ENCODE measurements at places on chromosomes 13 and 19.

- DNase-seq = peak; percentile 45
These were observed 610 bp downstream of the ZNF791 start for GRCh38 chr19:12611361-12611699.

DNA sequence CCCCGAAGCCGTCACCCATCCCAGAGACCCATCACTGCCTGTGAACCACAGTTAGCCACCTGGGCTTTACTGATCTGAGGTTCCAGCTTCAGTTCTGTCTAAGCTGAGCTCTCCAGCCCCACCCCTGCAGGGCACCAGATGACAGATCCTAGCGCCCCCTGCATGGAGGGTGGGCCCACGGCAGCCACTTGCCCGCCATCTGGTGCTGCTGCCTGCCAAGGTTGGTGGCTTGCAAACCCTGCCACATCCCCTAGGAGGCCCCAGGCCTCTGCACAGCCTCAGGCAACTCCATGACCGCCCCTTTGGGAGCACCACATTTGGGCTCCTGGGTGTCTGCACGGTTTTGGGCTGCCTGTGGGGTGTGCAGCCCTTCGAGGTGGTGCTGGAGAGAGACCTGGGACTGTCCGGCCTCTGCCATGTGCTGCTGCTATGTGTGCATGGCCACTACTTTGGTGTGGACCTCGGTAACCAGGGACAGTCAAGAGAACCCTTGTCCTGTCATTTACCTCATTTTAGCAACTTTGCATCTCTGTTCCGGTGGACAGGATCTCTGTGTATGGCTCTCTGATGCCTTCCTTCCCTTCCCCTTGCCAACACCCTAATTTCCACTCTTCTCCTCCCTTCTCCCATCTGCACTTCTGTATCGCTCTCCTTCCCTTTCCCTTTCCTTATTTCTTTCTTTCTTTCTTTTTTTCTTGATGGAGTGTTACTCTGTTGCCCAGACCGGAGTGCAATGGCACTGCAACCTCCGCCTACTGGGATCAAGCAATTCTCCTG is 17.4 kb upstream of the SDHAF1 start:
- DNase-seq = peak; percentile 45

DNA sequence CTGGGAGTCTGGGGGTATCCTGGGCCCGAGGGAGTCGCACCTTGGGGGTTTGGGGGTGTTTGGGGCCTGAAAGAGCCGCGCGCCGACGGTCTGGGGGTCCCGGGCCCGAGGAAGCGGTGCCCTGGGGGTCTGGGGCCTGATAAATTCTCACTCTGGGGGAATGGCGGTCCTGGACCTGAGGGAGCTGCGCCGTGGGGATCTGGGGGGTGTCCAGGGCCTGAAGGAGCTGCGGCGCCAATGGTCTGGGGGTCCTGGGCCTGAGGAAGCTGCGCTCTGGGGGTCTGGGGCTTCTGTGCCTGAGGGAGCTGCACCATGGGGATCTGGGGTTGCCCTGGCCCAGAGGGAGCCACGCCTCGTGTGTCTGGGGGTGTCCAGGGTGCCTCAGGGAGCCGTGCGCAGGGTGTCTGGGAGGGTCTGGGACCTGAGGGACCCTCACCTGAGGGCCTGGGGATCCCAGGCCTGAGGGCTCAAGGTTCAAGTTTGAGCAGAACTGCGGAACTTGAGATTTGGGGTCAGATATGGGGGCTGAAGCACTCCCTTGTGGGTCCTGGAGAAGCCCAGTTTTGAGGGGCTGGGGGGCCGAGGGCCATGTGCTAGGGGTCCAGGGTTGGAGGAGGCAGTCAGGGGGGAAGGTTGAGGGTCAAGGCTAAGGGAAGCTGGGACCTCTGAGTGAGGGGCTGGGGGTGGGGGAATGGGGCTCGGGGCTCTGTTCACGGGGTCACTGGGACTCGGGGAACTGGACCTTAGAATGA is 1.1 kb downstream of the HDGFL2 start:
- no peak for DNase-seq

GRCh38 chr19:36120984-36121358 is 5.7 kb downstream of the TBCB start:
- DNase-seq = no peak

- DNase-seq = no peak
These were observed 959 bp downstream of the CHMP2A start for GRCh38 chr19:58553799-58554493.

DNA sequence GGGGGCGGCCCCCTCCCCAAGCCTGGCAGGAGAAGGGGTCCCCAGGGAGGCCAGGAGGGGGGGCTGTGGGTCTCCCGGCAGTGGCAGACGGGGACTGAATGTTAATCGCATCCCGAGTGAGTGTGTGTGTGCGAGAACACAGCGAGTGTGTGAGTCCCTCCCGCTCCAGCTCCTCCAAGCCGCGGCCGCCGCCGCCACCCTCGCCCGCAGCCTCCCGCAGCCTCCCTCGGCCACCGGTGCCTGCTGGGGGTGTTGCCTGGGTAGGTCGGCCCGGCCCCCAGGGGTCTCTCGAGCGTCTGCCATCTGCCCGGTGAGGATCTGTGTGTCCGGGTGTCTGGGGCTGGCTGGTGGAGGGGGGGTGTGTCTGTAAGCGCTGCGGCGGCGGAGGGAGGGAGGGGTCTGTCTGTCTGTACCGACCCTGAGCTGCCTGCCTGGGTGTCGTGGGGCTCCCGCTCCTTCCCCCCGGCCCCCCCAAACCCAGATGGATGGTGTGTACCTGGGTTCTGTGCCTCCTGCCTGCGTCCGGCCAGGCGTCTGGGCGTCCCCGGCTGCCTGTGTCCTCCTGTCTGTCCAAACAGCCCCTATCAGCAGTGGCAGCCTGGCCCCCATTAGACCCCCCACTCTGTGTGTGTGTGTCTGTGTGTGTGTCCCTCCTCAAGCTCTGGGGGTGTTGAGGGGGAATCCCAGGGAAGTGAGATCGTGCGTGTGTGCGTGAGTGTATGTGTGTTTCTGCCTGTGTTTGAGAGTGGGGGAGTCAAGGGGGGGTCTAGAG is at the start of gene GRIN2D:
Gene GRIN2D (plus strand): TSS at position 110 of the 772 bp plus-strand sequence. CDS start 4,725 bp downstream, outside the sequence.
- no peak for DNase-seq

DNA sequence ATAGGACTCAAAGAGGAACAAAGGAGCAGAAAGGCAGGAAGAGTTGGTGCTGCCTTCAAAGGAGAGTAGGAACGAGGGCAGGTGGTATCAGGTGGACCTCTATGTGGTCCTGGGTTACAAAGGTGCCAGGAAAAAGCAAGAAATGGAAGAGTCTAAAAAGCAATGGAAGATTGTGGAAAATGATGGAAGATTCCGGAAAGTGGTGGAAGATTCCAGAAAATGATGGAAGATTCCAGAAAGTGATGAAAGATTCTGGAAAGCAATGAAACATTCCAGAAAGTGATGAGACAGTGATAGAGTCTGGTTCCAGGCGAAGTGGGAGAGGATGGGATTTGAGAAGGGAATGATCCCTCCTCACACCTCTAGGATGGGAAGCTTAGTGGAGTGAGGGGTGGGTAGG is 55.3 kb downstream of the ZNF557 start:
- no peak for DNase-seq

DNA sequence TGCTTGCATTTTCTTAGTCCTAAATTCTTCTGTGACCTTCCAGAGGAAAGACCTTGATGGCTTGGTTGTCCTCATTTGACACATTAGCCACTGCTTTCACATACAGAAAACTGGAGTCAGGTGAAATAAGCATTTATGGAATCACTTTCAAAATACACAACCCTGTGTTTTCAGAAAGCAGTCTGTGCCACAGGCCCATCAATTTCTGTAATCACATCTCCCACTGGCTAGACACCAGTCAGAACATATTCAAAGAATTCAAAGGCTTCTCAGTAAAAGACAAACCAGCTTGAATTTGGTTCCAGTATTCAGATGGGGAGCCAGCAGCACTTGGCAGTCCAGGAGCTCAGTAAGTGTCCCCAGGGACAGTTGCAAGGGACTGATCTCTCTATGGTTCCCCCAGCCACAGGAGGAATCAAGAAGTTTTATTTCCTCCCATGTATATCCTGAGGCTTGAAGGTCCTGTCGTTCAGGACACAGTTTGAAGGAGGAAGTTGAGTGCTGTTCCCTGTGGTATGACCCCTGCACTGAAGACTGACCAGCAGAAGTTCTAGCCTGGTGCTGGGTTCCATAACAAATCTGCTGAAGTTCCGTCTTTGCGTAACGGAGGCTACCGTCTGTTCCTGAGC is 214.3 kb downstream of the FOXO1 start:
- no peak for DNase-seq

GRCh38 chr13:73937441-73937840 is 196.8 kb downstream of the KLF12 start:
- no peak for DNase-seq

GRCh38 chr19:9498183-9498902 is at the start of gene ZNF560:
TSS of gene ZNF560 (minus strand) at chr19:9498616. CDS start at chr19:9475313, 23,303 bp downstream.
- no peak for DNase-seq

DNA sequence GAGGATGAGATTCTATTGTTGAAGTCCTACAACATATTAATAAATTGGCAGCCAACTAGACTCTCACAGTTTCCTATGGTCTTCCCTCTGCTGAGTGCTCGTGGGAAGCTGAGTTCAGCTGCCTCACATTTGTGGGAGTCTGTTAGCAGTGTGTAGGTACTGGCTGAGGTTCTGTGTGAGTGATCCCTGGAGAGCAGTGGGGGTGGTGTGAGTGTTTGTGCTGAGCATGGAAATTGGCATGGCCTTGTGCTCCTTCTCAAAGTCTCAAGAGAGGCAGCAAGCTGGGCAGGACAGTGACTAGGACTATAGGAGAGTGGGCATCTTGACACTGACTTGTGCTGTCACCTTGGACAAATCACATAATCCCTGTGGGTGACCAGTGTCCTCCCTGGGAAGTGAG is 298.3 kb downstream of the MTUS2 start:
- no peak for DNase-seq

DNA sequence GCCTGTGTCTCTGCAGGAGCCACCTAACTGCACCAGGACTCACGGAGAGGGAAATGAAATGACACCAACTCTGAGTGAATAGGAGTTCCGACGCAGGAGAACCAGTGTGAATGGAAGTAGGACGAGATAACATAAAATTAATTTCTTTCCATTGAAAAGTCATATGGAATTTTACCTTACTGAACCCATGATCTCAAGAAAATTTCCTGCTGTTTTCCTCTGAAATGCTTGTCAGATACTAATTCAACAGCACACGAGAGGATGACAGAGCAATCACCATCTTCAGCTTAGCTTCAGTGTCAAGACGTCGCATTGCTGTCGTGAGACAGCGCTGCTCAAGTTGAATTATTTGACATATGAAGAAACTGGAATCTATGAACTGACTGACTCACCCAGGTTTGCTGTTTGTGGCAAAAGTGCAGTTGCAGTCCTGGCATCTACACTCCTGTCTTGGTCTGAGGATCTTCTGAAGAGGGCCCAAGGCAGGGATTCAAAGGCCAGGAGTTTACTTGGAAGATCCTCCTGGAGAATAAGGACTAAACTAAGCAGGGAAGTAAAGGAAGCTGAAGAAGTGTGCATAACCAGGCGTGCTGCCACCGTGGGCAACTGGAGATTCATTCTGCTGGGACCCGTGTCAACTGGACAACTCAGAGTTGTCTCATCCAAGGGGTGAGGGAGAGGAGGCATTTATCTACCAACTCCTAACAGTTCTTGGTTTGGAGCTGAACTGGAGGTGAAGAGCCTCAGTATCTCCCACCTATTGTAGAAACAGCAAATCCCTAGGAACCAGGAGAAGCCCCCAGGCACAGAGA is 214.4 kb upstream of the IRS2 start:
- no peak for DNase-seq

DNA sequence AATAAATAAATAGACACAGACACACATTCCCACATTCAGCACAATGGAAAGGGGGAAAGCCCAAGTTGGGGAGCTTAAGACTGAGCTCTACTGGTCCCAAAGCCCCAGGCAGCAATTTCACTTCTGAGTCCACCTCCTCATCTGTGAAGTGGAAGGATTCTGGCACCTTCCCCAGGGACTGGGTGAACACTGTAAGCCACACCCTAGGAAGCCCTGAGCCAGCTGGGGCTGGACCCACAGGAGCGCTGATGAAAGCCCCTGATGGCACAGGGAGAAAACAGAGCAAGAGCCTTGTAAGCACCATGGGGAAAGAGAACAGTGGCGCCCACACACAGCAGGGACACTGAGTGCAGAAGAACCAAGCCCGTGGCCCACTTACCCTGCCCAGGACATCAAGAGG is 37.8 kb downstream of the EPS15L1 start:
- DNase-seq = no peak

GRCh38 chr19:46408664-46409039 is 4.7 kb downstream of the CCDC8 start:
- no peak for DNase-seq

- no peak for DNase-seq
These were observed 6.3 kb downstream of the MAP1S start for GRCh38 chr19:17725422-17726078.

DNA sequence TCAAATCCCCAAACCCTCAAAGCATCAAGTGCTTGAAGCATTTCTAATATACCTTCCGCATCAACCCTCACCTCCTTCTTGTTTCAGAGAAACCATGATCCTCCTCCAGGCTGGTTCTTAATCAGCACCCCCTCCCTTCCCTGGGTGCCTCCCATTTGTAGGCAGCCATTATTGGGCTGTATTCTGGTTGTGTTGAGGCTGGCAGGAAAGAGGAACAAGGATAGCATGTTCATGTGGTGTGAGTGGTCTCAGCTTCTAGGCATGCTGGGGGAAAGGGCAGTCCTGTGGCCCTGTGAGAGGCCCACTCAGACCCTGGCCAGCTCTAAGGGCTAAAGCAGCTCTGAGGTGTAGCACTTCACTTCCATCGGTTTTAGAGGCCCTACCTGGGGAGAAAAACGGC is 18.9 kb upstream of the TRIM13 start:
- no peak for DNase-seq

DNA sequence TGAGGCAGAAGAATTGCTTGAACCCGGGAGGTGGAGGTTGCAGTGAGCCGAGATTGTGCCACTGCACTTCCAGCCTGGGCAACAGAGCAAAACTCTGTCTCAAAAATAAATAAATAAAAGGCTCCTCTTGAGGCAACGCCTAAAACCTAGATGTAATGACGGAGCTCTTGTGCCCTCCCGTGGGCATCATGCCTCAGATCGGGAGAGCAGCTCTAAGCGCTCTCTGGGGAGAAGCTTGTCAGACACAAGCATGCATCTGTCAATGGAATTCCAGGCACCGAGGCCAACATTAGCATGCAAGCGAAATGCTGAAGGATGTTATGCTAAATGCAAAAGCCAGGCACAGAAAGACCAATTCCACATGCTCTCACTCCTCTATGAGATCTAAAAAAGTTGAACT is 45.6 kb upstream of the MRI1 start:
- DNase-seq = no peak

DNA sequence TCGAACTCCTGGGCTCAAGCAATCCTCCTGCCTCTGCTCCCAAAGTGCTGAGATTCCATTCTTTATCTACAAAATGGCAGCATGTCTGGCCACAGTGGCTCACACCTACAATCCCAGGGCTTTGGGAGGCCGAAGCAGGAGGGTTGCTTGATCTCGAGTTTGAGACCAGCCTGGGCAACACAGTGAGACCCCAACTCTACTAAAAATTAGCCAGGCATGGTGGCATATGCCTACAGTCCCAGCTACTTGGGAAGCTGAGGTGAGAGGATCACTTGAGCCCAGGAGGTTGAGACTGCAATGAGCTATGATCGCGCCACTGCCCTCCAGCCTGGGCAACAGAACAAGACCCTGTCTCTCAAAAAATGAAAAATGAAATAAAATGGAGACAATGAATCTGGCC is 6.1 kb downstream of the NAPA start:
- no peak for DNase-seq

GRCh38 chr19:7926727-7927604 is 1.0 kb upstream of the CTXN1 start:
- DNase-seq = no peak

Measured in HCT116 (cell line).